Stimulated activated naive CD8-positive, alpha-beta T cell treated with anti-CD3 and anti-CD28 coated beads, Interleukin-15, amount 100 ng/mL, for 72 hours (primary cell): ENCODE measurements at places on chromosomes 1 and 21.

GRCh38 chr1:54850737-54851136 is 36.3 kb downstream of the DHCR24 start:
- DNase-seq, result no peak

- DNase-seq, result no peak
Observed at GRCh38 chr1:30804352-30804751, 46.8 kb upstream of the LAPTM5 start.

GRCh38 chr1:174040387-174040786 is 18.2 kb upstream of the RC3H1 start:
- DNase-seq, result no peak

GRCh38 chr1:5756434-5757186 is 235.6 kb downstream of the NPHP4 start:
- DNase-seq, result no peak

DNA sequence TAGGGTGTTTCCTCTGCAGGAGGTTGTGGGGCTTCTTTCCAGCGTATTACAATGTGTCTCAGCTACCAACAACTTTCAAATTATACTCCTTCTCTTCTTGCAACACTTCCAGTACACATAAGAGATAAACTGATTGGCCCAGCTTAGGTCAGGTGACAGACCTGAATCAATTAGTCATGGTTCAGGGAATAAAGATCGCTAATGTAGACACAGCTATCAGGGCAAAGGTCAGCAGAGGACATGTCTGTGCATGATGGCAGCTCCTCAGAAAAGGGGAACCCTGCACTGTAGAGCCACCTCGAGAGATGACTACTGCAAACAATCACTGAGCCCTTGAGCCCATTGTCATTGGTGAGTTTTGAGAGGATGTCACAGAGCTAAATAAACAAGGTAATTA is 36.8 kb upstream of the PKN2 start:
- no peak for DNase-seq
